ENCODE measurements at places on chromosomes 4 and X. TPM values are rescaled to one million over a fixed set of nuclear protein-coding genes. Genes with fewer than 3 reads are reported as not detected.

The DBET gene
- total RNA-seq, result not detected

The HTN3 gene
- not detected for total RNA-seq

DNA sequence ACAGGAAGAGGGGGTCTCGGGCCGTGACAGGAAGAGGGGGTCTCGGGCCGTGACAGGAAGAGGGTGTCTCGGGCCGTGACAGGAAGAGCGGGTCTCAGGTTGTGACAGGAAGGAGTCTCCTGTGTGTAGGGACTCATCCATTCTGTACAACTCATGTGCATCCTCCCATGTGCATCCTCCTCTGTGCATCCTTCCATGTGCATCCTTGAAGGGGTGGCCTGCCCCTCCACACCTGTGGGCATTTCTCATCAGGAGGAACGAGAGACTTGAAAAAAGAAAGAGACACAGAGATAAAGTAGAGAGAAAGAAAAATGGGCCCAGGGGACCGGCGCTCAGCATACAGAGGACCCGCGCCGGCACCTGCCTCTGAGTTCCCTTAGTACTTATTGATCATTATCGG, 30.2 kb upstream of the PLCXD1 start:
- no peak for DNase-seq

The AGTR2 gene
- under 0.01 TPM for total RNA-seq
